ENCODE measurements at places on chromosomes 4 and X. TPM values are rescaled to one million over a fixed set of nuclear protein-coding genes. Genes with fewer than 3 reads are reported as not detected.

DNA sequence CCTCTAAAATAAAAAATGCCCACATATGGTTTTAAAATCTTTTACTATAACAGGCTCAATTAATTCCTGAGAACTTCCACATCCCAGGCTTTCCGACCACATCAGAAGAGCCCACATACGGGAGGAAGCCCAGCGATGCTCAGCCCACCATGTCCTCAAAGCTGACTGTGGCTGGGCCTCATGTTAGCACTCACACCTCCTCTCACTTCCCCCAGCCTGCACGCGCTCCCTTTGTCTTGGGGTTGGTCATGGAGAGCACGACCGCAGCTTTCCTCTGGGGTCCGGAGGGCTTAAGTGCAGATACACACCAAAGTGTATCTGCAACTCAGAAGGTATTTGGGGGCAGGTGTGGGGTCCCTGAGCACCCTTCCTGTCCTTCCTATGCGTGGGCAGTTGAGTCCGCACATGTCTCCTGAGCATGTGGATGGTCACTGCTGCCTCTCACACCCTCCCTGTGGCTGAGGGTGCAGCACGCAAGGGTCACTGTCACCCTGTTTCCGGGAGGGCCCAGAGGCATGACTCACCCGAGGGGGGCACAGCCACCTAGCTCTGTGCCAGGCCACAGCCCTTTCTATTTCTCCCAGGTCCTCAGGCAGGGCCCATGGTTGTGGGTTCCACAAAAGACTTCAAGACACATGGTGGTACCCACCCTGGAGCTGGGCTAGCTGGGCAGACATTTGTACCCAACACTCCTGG lies 21.2 kb downstream of the WDR1 start:
- no peak overlapping the region for H3K4me3 ChIP-seq
- DNase-seq = no peak
- peaks cover 11% of the 10 kb centered on the region for H3K4me1 ChIP-seq
- H3K36me3 ChIP-seq = peaks cover 49% of the 10 kb centered on the region

DNA sequence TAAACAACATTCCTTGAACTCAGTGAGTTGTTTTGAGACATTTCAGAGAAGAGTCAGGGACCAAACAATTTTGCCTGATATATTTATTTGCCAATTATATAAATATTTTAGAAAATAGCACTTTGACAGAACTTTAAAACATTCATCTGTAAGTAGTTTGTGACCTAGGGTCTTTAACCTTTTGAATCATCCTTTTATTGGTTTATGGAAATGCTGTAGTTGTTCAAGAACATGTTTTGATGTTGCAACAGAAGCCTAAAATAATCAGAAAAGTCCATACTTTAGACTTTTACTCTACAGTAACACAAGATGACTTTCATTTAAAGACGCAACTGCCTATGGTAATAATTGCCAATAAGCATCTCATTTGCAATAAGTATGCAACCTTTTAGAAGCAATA lies 43.0 kb downstream of the CXCL1 start:
- H3K27ac ChIP-seq = no peak overlapping the region
- no peaks in the 10 kb centered on the region for H3K4me1 ChIP-seq
- DNase-seq = no peak
- H3K36me3 ChIP-seq = no peaks in the 10 kb centered on the region
- no peak overlapping the region for H3K4me3 ChIP-seq

Gene ANXA5
- total RNA-seq = 296 TPM

DNA sequence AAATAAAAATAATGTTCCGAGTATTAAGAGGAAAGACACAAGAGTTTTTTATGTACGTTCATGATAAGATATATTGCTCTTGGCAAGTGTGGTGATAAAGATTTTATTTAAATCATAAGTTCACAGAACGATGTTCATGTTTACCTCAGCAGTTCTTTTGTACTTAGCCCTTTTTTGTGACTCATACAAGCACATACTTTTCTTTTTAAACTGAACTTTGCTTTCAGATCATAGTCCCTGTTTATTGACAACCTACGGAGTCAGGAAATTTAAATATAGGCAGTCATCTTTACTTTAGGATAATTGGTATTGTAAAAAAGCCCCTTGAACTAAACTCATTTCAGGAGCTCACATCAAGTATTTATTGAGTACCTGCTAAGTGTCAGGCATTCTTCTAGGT lies 1.3 kb upstream of the CTSO start:
- H3K4me3 ChIP-seq = no peak overlapping the region
- no peak overlapping the region for H3K27ac ChIP-seq
- peaks cover 5% of the 10 kb centered on the region for H3K27me3 ChIP-seq
- H3K4me1 ChIP-seq = peaks cover 6% of the 10 kb centered on the region
- no peaks in the 10 kb centered on the region for H3K36me3 ChIP-seq

Gene RHOXF1
- not detected for total RNA-seq

- peak overlapping the region; percentile 81 for H3K4me3 ChIP-seq
- H3K27me3 ChIP-seq = peaks cover 4% of the 10 kb centered on the region
- peaks cover 76% of the 10 kb centered on the region for H3K4me1 ChIP-seq
Measured at GRCh38 chr4:76977736-76978350, 28.3 kb downstream of the SEPTIN11 start.

Gene BRS3
- not detected for total RNA-seq

GRCh38 chr4:85715991-85716737 lies 241.2 kb downstream of the ARHGAP24 start:
- peaks cover 9% of the 10 kb centered on the region for H3K4me1 ChIP-seq
- no peak overlapping the region for H3K27ac ChIP-seq
- DNase-seq = no peak
- peaks cover 2% of the 10 kb centered on the region for H3K27me3 ChIP-seq
- H3K4me3 ChIP-seq = no peak overlapping the region

DNA sequence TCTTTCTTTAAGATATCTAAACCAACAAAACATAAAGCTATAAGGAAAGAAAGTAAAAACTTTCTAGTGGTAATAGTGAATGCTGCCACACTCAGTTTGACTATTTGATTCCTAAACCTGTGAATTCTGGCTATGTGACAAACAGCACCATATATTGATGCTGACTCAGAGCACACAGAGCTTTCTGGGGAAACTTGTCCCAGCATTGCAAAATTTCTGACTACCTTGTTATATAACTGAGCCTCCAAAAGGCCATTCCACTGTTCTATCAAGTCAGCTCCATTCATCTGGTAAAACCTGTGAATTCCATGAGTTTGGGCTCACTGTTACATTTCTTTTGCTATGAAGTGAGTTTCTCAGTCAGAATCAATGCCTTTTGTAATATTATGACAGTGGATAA lies 1229.7 kb downstream of the PCDH18 start:
- DNase-seq = no peak
- H3K27me3 ChIP-seq = no peaks in the 10 kb centered on the region
- no peaks in the 10 kb centered on the region for H3K4me1 ChIP-seq

DNA sequence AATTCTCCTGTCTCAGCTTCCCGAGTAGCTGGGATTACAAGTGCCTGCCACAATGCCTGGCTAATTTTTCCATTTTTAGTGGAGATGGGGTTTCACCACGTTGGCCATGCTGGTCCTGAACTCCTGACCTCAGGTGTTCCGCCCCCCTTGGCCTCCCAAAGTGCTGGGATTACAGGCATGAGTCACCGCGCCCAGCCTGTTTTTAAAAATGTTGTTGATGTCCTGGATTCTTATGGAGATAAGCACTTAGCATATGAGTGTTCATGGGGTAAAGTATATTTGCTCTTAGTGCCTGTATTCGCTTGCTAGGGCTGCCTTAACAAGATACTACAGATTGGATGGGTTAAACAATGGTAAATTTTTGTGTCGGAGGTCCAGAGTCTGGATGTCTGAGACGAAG lies 91.7 kb downstream of the CEP44 start:
- no peaks in the 10 kb centered on the region for H3K36me3 ChIP-seq
- no peaks in the 10 kb centered on the region for H3K4me1 ChIP-seq
- no peak overlapping the region for H3K4me3 ChIP-seq
- no peak for DNase-seq
- no peak overlapping the region for H3K27ac ChIP-seq

DNA sequence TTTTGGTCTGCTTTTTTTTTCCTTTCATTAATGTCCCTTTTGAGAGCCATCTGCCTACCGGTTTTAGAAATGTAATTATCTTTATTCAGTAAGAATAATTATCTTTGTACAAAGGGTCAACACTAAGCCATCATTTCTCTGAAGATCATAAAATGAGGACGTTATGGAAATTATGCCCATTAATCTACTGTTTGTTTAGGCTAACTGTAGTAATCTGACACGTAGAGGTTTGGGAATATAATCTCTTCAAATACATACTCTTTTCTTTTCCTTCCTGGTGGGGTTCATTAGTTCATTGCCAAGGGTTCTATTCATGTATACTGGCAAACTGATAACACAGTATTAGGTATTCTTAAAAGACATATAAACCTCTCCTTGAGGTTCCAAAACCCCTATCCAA lies 3.8 kb upstream of the HSD17B13 start:
- no peak overlapping the region for H3K27ac ChIP-seq
- H3K27me3 ChIP-seq = no peaks in the 10 kb centered on the region
- DNase-seq = no peak
- H3K36me3 ChIP-seq = no peaks in the 10 kb centered on the region
- H3K4me3 ChIP-seq = no peak overlapping the region

DNA sequence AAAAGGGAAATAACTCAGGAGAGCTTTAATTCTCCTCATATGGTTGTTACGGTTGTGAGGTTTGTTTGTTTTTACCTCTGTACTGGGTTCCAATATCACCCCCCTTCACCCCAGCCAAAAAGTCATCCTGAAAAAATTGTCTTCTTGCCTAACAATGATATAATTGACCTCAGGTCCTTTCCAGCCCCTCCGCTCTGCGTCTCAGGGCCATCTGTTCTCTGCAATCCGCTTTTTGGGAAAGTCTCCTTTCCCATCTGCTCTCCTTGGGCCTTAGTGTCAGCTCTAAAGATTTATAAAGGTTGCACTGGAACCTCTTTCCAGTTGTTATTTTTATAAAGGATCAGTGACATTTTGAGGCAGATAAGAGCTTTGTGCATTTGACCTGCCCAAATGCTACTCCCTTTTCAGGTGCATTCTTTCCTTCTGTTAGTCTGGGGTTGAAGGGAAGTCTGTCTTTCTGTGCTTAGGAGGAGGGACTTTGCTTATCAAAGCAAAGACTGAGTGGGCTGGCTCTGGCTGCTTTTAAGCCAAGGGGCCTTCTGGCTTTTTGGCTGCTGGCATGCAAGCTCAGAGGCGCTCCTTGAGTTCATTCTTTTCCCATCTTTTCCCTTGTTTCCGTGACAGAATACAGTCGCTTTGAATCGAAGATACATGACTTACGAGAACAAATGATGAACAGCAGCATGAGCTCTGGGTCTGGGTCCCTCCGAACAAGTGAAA lies 34.1 kb downstream of the DLG3 start:
- peaks cover 2% of the 10 kb centered on the region for H3K27me3 ChIP-seq
- peaks cover 46% of the 10 kb centered on the region for H3K4me1 ChIP-seq
- H3K27ac ChIP-seq = peak overlapping the region; percentile 40
- DNase-seq = no peak

- H3K36me3 ChIP-seq = no peaks in the 10 kb centered on the region
- H3K4me3 ChIP-seq = no peak overlapping the region
- H3K27ac ChIP-seq = no peak overlapping the region
- DNase-seq = no peak
Measured at GRCh38 chr4:181998398-181999295, 244.6 kb upstream of the TENM3 start.

Gene GAGE1
- not detected for total RNA-seq

Gene CFI
- total RNA-seq = 2.6 TPM

Gene UBE2A
- total RNA-seq = 55.9 TPM

Gene TGIF2LX
- total RNA-seq = not detected

DNA sequence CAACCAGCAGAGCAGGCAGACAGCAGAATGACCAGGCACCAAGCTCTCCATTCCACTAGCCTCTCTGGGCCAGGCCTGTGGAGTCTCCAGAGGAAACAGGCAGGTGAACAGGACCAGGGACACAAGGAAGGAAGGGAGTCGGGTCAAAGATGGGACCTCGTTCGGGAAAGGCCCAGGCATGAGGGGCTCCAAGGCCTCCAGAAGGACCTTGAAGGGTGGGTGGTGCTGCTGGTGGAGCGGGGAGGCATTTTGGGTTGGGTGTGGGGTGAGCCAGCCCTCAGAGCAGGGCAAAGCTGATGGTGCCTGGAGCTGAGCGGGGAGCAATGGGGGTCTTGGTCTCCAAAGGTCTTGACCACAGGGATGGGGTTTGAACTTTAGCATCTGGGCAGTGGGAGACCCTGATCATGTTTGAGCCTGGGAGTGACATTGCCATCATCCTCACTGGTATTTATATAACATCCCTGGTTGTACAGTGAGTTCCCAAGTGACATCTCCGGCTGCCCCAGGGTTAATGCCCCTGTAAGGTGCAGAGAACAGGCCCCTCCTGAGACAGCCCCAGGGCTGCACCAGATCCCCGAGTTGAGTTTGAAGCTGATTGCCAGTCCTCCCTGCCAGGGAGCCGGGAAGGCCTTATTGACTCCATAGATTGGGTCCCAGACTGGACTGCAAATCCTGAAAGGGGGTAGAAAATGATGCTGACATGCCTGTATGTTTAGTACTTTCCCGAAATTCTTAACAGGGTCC lies 52.7 kb downstream of the PSAPL1 start:
- DNase-seq = no peak
- H3K36me3 ChIP-seq = peaks cover 3% of the 10 kb centered on the region
- no peaks in the 10 kb centered on the region for H3K27me3 ChIP-seq
- H3K27ac ChIP-seq = no peak overlapping the region
- peaks cover 3% of the 10 kb centered on the region for H3K4me1 ChIP-seq

GRCh38 chr4:113145519-113146291 lies 96.3 kb downstream of the ANK2 start:
- H3K4me1 ChIP-seq = peaks cover 13% of the 10 kb centered on the region
- H3K27ac ChIP-seq = peak overlapping the region; percentile 49
- peak; percentile 9 for DNase-seq

DNA sequence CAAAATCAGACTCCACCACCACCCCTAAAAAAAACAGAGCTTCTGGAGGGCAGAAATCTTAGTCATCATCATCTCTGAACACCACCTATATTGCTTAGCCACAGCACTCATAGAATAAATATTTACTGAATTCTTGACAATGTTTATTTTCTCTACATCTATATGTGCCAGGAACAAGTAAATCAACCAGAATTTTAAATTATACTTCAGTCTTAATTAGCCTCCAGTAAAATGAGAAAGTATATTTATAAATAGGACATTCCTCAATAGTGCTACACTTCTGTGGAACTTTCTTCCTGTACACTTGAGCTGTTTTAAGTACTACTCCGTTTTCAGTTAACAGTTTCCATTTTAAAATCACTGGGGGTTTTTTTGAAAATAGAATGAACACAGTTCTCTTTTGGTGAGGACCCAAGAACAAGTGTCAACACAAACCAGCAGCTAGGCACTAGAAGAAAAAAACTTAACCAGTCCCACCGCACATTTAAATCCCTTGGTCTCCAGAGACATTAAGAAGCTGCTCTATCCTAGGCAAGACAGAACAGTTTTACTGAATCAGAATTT lies 25.5 kb downstream of the SMIM14 start:
- peak overlapping the region; percentile 26 for H3K27ac ChIP-seq
- no peaks in the 10 kb centered on the region for H3K4me1 ChIP-seq
- H3K27me3 ChIP-seq = no peaks in the 10 kb centered on the region
- no peak for DNase-seq
- H3K36me3 ChIP-seq = no peaks in the 10 kb centered on the region
- H3K4me3 ChIP-seq = no peak overlapping the region

DNA sequence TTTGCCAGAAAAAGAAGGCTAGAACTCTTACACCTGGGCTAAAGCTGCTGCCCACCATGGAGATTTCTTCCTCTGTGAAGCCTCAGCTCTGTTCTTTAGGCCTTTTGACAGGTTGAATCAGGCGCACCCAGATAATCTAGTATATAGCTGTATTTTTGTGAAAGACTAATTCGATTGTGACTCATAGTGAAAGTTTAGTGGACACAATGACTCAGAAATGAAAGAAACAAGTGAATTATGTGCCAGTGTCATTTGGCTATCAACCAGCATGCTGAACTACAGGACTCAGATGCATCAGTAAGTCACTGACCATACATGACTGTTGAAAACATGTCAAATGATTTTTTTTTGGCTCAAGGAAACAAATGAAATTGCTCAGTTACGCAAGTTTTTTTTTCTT lies 425.4 kb downstream of the SLITRK2 start:
- no peaks in the 10 kb centered on the region for H3K36me3 ChIP-seq
- no peak overlapping the region for H3K27ac ChIP-seq
- DNase-seq = no peak
- no peaks in the 10 kb centered on the region for H3K27me3 ChIP-seq

Gene MTNR1A
- not detected for total RNA-seq
